Stimulated activated CD4-positive, alpha-beta T cell treated with anti-CD3 and anti-CD28 coated beads, Interleukin-12 subunit alpha, Interleukin-12 subunit beta, amount 100 ng/mL, for 48 hours (primary cell): ENCODE measurements at places on chromosomes 12 and 14.

DNA sequence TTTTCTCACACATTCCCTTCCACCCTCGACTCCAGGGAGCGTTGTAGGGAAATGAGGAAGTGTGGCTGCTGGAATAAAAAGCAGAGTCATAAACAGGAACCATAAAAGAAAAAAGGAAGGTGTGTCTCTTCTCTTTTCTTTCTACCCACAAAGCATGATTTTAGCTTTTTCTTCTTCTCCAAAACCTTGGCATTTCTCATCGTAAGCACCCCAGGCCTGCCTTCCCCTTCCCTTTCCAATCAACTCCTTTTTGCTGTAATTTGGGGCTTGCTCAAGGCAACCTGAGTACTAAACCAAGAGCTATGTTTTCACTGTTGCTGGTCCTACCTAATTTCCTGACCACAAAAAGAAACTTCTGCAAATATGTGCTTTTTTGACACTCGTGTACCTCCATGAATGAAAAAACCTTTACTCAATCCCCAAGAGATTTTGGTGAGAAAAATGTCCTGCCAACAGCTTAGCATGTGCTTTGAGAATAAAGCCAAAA lies 9.2 kb downstream of the PLBD1 start:
- no peak for DNase-seq

- DNase-seq: no peak
These were observed 37.8 kb downstream of the PRPF40B start for GRCh38 chr12:49661191-49661590.

GRCh38 chr14:68576031-68576430 lies 216.8 kb downstream of the ZFP36L1 start:
- DNase-seq: no peak

DNA sequence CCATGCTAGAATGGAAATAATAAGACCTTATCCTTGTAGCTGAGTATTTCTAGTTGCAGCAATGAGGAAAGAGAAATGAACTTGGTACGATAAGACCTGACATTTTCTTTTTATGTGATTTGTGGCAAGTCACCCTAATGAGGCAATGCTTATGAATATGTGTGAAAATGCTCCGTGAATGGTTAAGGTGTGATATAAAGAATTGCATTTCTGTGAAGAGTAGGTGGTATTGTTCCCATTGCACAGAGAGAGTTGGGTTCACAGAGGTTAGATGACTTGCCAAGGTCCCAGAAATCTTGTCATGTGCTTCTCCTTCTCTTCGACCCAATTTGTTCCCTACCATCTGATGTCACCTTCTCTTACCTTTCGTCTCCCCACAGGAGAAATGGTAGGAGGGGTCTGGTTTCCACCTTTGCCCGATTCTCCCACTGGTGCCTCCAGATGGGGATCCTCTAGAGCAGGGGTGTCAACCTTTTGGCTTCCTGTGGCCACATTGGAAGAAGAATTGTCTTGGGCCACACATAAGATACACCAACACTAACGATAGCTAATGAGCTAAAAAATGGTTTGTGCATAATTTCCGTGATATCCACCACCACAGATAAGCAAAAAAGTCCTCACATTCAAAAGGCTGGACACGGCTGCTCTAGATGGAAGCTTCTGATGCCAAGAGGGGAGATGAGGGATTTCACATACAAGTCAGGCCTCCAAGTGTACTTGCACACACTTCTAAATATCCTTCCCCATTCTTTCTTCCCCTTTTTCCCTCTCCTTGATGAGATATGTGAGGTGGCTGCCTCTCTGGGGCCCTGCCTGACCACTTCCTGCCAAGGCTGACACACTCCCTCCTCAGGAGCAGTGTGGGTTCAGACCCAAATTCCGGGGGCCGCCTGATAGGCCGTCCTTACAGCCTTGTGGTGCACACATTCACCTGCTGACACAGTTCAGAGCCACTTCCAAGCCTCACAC lies 96.1 kb downstream of the PLXNC1 start:
- peak; percentile 22 for DNase-seq

- DNase-seq: no peak
These were observed 71.9 kb downstream of the NTF3 start for GRCh38 chr12:5503774-5504173.

DNA sequence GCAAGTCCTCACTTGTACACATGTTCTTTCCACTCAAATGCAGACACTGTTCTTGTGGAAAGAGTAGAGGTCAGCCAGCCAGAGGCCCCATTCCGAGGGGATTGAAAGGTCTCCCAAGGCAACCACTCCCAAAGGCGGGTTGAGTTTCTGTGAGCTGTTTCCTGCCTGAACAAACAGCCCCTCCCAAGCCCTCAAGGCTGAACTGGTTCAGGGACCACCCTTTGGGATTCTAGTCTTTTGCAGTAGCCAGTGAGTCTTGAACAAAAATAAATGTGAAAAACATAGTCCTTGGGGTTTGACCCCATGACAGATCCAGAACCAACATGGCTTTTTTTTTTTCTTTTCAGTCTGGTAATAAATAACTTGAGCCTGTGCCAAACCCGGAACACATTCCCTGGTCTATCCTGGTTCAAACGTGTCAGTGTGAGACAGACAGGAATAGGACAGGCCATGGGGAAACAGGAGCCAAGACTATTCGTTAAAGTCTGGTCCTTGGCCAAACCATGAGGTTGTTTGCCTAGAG lies 17.6 kb upstream of the STK38L start:
- no peak for DNase-seq

DNA sequence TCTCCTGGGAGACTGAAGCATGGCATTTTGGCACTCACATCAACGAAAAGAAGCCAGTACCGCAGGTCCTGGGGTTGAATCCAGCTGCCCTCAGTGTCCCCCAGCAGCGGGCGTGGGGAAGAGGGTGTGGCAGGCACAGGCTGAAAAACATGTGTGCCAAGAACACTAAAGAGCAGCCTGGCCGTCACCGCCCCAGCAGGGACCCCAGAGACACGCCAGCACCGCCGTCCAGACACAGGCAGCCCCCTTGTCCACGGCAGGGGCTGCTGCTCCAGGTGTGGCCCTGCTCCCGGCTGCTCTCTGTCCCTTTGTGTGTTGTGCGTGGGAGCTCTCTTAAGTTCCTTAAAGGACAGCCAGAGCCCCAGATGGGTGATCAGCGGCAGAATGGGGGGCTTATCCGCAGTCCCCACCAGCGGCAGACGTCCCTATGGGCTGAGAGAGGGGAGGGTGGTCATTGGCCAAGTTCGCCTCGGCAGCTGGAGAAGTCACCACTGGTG lies 556 bp downstream of the PHETA1 start:
- no peak for DNase-seq

DNA sequence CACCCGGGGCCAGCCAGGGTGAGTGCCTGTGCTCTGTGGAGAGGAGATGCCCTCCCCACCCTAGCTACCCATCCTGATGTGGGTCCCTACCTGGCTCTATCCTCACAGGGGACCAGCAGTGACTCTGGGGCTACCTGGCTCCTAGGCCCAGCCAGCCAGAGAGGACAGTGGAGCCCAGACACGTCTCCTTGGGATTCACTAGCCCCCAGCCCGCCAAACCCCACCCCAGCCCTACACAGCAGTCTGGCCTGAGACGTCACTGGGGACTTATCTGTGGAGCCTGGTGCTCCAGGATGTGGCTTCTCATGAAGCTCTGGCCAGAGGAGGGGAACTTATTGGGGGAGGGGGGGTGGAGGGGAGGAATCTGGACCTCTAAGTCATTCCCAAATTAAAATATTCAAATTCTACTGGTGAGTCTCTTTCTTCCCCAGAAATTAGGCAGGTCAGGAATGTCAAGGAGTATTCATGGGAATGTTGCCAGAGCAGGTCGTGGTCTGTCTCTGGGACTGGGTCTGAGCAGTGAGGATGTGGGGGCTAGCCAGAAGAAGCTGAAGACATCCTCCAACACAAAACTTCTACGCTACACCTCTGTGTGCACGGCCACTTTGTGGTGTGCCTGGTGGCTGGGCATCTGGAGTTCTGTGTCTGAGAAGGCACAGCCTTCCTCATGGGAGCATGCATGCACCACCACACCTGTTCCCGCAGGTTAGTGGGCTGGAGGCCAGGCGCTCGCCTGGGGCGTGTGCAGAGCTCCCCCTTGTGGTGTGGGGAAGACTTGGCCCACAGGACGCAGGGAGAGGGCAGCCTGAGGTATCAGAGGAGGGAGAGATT lies 2.7 kb downstream of the CMTM5 start:
- DNase-seq: peak; percentile 56

DNA sequence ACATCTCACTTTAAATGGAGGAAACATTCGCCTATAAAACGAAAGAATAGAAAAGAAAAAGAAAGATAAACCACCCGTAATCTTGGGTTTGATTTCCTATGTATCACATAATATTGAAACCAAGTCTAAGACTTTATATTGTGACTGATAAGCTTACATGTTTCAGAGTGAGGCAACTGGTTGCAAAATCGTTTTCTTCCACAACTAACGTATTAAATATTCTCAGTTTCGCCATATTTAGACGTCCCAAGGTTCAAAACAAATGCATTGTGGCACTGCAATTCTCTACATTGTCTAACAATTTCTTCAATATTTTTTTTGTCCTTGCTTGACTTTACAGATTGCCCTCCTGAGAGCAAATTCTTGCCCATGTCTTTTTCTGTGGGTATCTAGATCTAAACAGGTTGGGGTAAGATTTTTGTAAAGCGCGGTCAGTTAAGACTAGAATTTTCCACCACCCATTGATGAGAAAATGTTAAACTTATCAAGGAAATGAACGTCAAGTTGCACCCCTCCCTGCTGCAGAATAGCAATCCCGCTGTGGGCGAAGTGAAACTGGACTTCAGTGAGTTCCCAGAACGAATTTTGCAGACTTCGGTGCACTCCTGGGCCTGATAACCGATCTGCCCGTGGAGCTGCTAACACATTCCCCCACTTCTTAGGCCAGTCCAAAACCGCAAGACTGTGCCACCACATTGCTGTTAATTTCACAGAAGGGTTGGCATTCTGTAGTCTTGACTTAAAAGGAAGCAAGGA lies 2.7 kb downstream of the TBX3 start:
- no peak for DNase-seq

DNA sequence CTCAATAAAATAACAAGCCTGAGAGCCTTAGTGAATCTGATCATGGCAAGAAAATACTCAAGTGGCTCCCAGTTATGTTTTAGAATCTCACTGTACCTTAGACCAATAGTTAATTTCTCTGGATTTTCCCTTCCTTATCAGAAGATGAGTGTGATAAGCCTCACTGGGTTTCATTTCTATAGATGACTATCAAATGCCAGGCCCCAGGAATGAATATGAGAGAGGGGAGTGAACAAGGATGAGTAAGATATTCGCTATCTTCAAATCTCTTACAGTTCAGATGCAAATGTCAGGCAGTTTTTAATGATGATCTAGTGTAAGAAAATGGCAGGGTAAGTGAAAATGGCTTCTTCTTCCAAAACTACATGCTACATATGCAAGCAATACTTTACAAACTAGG lies 26.1 kb upstream of the OR10P1 start:
- DNase-seq: no peak

GRCh38 chr14:74855945-74856344 lies 20.0 kb downstream of the PROX2 start:
- no peak for DNase-seq

DNA sequence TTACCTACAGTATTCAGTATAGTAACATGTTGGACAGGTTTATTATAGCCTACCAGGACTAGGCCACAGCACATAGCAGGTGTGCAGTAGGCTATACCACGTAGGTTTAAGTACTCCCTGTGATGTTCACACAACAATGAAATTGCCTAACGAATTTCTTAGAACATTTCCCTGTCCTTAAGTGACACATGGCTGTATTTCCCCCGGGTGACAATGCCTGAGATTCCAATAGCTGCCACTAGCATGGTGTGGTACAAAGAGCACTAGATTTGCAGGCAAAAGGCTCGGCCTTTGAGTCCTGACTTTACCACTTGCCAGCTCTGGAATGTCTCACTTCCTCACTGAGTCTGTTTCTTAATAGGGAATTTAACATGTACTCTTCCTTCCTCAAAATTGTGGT lies 19.7 kb downstream of the PTPN21 start:
- DNase-seq: no peak

- DNase-seq: no peak
These were observed 54.6 kb upstream of the HELB start for GRCh38 chr12:66247741-66248140.

GRCh38 chr12:12278899-12279298 lies 12.1 kb upstream of the LRP6 start:
- no peak for DNase-seq

- DNase-seq: no peak
These were observed 19.0 kb upstream of the MSRB3 start for GRCh38 chr12:65259501-65259900.

GRCh38 chr12:124413401-124413800 lies 118.5 kb downstream of the RFLNA start:
- no peak for DNase-seq

- no peak for DNase-seq
These were observed 53.0 kb downstream of the TRIM9 start for GRCh38 chr14:51041883-51042282.

DNA sequence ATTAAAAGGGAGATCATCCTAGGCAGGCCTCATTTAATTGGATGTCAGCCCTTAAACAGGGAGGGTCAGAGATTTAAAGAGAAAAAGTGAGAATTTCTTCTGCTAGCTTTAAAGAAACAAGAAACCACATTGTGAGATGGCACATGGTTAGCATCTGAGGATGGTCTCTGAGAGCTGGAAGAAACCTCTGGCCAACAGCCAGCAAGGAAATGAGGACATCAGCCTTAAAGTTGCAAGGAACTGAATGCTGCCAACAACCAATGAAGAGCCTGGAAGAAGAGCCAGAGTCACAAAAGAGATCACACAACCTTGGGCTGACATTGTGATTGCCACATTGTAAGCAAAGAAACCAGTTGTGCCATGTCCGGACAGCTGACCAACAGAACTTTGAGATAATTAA lies 17.5 kb upstream of the FAR2 start:
- no peak for DNase-seq

DNA sequence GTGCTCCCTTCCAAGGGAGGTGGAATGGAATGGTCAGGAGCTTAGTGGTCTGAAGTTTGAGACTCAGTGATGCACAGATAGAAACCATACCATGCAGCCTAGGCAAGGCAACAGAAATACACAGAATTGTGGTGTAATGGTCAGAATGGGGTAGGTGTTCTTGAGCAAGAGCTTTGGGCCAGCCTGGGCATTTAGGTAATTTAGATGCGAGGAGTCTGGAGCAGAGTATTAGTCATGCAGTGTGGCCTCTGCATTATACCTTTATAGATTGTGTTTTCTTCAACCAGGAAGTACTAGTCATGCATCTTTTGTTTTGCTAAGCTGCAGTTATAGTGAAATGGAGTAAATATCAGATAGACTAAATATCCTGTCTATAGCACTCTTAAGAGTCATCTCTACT lies 118.3 kb downstream of the DAAM1 start:
- no peak for DNase-seq
